ENCODE measurements at places on chromosomes 16 and 17.

GRCh38 chr17:61196302-61196704 is 203.3 kb upstream of the TBX2 start:
- DNase-seq = no peak

DNA sequence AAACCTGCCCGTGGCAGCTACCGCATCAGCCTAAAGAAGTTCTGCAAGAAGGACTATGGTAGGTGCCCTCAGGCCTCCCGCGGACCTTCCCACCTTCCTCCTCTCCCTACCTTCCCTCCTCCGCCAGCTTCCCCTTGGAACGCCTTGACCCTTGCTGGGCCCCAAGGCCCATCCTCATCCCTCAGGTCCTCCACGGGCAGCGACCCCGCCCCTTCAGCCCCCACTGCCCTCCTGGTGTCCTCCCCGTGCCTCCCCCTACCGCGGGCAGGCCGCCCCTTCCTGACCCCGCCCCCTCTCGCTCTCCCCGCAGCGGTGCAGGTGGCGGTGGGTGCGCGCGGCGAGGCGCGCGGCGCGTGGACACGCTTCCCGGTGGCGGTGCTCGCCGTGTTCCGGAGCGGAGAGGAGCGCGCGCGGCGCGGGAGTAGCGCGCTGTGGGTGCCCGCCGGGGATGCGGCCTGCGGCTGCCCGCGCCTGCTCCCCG is 1.4 kb upstream of the TBC1D24 start:
- no peak for DNase-seq

- DNase-seq = no peak
These were observed 15.9 kb downstream of the ADPRM start for GRCh38 chr17:10713318-10713717.

- no peak for DNase-seq
These were observed 1.4 kb upstream of the NBR1 start for GRCh38 chr17:43169561-43170139.

GRCh38 chr16:16797239-16797638 is 418.3 kb downstream of the NPIPA7 start:
- no peak for DNase-seq

GRCh38 chr16:63629272-63629671 is 1492.6 kb downstream of the CDH11 start:
- DNase-seq = no peak

GRCh38 chr16:67975321-67976105 is 4.8 kb downstream of the DPEP3 start:
- no peak for DNase-seq

DNA sequence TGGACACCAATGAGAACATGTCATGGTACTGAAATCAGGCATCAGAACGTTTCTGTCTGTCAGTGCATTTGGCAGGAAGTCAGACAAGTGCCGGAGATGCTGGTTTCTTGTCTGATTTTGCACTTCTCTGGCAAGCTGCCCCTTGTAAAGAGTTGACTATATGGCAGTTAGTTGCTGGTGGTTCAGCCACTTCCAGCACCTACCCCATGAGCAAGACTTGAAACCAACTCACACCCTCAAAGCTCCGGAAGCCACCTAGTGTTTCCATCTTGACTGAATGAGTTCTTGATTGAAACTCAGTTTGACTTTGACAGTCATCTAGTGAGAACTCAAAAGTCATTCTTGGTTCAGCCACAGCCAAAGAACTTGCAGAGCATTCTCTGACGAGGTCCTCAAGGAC is 225.1 kb downstream of the SPECC1 start:
- no peak for DNase-seq

- no peak for DNase-seq
These were observed 8.8 kb downstream of the CDC27 start for GRCh38 chr17:47180337-47180736.

GRCh38 chr17:9024497-9024896 is 3.2 kb downstream of the NTN1 start:
- no peak for DNase-seq

GRCh38 chr17:66605541-66605940 is 229.4 kb upstream of the CACNG5 start:
- no peak for DNase-seq

DNA sequence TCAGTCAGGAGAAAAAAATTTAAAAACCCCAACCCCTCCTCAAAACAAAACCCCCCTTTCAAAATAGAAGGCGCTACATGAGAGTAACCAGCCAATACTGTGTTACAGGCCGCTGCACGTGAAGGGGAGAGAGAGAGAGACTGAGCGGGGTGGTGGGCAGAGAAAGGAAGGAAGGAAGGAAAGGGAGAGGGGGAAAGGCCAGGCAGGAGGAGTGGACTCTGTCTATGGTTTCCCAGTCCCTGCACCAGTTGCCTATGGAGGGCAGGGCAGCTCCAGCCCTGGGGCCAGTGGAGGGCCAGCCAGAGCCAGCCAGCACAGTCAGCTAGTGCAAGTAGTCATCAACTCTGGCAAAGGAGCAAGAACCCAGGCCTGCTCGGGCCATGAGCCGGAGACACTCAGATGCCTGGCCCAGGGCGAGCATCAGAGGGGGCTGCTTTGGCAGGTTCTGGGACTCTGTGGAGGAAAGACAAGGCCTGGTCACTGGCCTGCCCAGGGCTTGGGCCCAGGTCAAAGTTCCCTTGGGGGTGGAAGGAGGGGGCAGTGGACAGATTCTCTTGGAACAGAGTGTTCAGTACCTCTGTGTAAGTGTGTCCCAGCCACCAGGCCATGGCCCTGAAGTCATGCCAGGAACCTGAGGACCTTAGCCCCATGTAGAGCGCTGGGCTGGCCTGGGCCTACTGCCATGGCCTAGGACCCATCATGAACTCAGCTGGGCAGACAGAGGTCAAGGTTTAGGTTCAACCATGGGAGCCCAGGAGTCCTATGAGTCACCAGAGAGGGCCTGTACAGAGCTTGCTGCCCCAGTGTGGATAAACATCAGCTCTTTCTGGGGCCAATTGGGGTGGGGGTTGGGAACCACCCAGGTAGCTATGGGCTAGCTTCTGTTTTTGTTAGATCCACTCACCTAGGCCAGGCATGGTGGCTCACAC is 7.3 kb upstream of the GFOD2 start:
- DNase-seq = no peak

- no peak for DNase-seq
These were observed 29.2 kb upstream of the SKAP1 start for GRCh38 chr17:48459070-48459844.

DNA sequence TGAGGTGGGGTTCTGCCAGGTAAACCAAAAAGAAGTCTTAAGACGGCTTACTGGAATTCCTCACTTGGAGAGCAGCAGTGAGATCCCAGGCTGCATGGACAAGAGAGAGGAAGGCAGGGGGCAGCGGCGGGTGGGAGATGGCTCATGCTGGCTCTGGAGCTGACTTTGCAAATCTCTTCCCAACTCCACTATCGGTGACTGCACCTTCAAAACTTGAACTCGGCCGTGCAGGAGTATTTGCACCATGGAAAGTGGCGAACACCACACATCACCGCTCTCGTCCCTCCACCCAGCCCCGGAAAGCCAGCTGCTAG is 16.7 kb downstream of the CA5A start:
- no peak for DNase-seq

DNA sequence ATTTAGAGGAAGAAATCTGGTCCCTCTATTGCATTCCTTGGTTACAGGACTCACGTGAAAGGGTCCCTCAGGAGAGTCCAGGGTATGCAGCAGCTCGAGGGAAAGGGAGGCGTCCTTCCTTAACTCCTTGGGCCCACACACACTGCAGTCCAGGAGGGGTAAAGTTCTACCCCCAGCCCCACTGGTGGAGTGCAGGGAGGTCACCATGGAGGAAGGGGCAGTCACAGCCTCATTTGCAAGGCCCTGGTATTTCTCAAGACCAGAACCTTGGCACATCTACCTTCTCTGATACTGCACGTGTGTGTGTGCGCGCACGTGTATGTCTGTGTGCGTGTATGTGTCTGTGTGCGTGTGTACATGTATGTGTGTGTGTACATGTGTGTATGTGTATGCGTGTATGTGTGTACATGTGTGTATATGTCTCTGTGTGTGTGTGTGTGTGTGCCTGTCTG is 11.1 kb downstream of the HIC1 start:
- DNase-seq = no peak

DNA sequence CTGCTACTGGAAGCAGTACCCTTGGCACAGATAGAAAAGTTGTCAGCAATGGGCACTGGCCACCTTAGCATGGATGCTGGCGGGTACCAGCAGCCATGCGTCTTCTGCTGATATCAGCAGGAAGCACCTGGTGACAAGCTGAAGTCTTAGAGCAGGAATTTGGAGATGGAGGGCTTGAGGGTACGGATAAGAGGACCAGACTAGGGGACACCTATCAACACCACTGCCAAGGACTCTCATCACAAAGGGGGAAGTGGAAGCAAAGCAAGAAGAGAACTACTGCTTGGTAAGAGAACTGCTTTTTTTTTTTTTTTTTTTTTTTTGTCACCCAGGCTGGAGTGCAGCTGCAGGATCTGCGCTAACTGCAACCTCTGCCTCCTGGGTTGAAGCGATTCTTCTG is 35.4 kb upstream of the LYRM9 start:
- no peak for DNase-seq

- no peak for DNase-seq
These were observed 235.0 kb downstream of the CHD9NB start for GRCh38 chr16:52817696-52818095.

DNA sequence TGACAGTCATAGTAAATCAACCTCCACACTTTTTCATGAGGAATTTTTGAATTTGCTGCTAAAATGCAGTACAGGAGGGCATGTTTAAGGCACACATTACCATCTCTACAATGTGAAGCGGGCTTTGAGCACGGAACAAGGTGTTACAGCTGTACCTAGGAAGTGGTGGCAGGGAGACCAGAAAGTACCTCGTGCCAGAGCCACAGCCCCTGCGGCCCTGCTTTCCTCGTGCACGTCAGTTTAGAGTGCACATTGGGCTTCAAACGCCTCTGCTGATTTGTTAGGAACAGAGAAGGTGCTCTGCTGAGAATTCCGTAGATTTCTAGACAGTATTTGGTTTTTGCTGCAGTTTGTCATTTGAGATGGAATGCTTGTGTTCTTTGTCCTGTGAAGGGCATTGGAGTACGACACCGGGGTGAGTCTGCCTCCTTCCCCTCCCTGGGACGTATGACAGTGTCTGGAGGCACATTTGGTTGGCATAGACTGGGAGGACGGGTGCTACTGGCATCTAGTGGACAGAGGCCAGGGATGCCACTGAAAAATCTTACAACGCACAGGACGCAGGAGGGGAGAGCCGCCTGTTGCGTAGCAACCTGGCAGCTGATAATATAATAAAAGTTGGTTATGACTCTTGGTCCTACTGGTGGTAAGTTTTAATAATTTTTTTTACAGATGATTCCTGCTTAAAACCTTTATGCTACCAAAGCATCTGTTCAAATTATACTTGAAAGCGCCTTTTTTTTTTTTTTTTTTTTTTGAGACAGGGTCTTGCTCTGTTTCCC is 9.1 kb downstream of the FOXK2 start:
- DNase-seq = no peak

DNA sequence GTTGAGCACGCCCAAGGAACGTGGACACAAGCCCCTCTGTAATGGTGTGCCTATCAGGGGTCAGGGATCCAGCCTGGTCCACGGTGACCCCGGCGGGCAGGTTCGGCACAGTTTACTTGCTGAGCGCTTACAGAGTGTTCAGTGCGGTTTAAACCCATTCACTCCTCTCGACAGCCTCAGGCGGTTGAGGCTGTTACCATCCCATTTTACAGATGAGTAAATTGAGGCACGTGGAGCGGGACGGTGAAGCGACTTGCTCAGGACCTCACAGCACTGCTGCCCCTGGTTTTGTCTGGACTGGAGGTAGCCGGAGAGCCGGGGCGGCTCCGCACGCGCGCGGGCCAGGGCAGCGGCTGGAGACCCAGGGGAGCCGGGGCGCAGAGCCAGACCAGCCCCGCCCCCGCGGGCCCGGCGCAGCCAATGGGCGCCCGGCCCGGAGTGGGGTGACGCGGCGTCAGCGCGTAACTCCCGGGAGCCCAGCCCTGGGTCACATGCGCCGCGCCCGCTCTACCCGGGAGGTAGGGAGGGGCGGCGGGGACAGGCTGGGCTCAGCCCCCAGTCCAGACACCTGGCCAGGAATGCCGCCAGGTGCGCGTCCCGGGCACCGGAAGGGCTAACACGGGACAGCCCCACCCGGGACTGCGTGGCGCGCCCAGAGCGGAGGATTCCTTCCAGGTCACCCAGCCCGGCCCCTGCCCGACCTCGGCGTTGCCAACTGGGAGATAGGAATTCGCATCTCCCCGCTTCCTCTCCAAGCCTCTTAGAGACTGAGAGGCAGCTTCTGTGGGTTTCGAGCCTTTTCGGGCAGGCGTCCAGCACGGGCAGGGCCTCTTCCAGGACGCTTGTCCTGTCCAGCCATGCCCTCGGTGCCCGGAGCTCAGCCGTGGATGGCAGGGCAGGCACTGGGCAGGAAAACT is 3.3 kb upstream of the SREBF1 start:
- peak; percentile 66 for DNase-seq

- peak; percentile 30 for DNase-seq
These were observed 5.1 kb downstream of the CYB5D1 start for GRCh38 chr17:7862692-7863437.

DNA sequence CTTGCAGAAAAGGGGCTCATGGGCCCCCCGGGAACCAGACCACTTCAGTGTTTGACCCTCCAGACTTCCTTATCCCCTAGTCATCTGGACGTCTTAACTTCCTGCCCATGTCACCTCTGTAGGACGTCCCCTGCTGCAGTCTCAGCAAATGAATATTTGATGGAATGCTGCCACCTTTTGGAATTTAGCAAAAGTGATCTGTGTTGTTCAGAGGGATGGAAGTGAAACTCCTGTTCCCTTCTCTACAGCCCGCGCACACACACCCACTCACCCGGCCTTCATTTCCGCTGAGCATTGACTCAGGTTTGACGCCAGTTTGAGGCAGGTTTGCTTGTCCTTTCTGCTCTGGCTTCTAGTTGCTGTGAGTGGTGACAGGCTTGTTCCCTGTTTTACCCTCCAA is 507.2 kb upstream of the EEF2KMT start:
- DNase-seq = peak; percentile 32

- DNase-seq = no peak
These were observed 11.0 kb downstream of the C17orf67 start for GRCh38 chr17:56822725-56823124.

GRCh38 chr17:64037802-64038201 is 17.4 kb upstream of the ICAM2 start:
- DNase-seq = no peak

Measured in NCI-H1930 (cell line).